AML-193 (cell line): ENCODE measurements at places on chromosomes 6 and 20.

DNA sequence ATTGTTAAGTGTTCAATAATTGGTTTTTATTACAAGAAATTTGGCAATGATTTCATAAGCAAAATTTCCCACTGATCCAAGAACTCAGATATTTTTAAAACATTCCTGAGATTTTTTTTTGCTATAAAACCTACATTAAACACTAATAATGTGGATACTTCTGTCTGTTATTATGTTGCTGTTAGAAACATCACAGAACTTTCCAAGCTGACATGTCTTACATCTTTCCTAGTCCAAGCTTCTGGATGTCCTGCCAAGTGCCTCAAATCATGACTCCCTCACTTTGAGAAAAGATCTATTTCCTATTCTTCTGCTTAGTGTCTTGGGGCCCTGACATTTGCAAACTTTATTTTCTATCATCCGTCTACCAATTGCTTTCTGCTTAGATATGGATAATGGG lies 110.8 kb downstream of the RFPL4B start:
- DNase-seq: no peak

DNA sequence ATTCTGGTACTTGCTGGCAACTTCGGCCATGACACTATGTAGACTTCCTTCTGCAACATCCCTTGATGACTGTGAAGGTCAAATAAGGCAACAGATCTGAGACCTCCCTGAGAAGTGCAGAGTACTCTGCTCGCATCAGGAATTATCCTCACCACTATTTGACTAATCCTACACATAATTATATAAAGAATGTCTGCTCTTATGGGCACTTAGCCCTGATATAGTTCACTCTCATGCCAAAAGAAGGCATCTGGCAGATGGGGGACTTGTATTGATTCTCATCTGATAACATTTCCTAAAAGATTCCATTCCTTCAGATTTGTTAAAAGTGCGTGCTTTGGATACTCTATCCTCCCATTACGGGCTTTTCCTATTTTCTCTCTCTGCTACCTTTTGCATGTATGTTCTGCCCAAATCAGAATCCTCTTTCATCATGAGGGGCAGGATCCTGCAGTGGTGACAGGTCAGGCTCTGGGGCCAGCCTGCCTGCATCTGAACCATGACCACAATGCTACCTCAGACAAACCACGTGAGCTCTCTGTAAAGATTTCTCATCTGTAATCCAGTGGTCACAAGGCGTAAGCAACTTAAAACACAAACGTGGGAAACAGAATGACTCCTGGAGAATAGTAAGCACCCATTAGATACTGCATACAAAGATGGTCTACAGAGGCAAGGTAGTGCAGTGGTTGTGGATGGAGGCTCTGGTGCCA lies 134.0 kb downstream of the GJA10 start:
- DNase-seq: no peak

DNA sequence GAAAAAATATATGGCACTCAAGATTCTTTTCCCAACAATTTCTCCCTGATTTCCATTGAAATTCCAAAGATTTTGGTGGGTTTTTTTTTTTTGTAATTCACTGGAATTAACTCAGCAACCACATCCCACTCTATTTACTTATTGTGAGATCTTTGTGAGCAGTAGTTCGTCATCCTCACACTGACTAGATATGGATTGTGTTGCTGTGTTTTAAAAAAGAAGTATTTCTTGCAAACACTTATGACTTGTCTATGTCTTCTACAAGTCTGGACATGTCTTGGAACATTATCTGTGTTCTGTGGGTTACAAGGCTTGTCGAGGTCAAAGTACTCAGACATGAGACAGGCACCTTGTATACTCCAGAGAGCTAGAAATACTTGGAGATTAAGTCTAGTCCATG lies 7.3 kb upstream of the TENT5A start:
- no peak for DNase-seq

- DNase-seq: no peak
These were observed 927.7 kb downstream of the TFAP2A start for GRCh38 chr6:9487128-9487527.

GRCh38 chr20:16124911-16125776 lies 448.1 kb downstream of the KIF16B start:
- DNase-seq: no peak

DNA sequence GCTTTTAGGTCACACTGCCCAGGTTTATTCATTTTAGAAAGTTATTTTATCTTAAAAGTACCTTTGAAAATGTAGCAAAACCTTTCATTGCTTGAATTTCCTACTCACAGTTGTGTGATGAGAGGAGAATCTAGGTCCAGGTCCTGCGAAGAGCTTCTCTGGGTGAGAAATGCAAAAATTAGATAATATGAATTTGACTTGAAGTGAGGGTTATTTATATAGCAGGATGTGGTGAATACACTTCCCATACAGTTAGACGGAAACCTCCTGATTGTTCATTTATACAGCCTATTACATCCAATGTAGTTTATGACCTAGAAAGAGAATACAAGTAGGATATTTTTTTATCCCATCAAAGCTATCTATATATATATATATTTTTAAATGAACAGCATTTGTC lies 30.5 kb downstream of the CDKAL1 start:
- DNase-seq: no peak

GRCh38 chr6:42142118-42142835 lies at the start of gene C6orf132:
Gene C6orf132 (minus strand): TSS chr6:42142620. CDS start chr6:42142444, 176 bp downstream.
- no peak for DNase-seq

DNA sequence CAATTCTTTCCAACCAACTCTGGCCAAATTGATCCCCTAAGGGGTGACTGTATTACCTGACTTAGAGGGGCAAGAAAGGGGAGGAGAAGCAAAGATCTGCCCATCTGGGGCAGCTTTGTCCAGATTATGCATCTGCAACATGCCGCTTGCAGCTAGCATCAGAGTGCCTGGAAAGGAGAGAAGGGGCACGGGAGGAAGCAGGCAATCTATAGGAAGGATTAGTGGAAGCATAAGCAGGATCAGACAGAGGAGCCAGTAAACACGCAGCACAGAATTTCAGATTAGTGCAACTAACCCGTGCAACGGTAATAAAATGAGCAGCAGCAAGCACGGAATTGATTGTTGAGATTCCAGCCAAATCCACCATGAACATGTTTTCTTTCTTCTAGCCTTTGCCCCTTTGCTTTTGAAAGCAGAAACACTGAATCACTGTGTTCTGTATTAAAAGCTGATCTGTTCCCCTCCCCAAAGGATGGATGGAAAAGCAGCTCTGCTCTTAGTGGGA lies 643.6 kb upstream of the CHD6 start:
- DNase-seq: no peak
